ENCODE measurements at places on chromosomes 13 and 19. TPM values are rescaled to one million over a fixed set of nuclear protein-coding genes. Genes with fewer than 3 reads are reported as not detected.

Gene TNFRSF19
- total RNA-seq, result 2.9 TPM

Gene AMH
- 13.6 TPM for total RNA-seq

Gene PNMA8A
- total RNA-seq, result 11.7 TPM

Gene SULT2B1
- 15.6 TPM for total RNA-seq

Gene CLC
- total RNA-seq, result not detected

Gene ZNF552
- 5.3 TPM for total RNA-seq

Gene PDCD2L
- total RNA-seq, result 28.0 TPM

Gene CXCL17
- 0.07 TPM for total RNA-seq

Measured in A549 treated with CpdA at 1 μM for 4 hours (cell line).